ENCODE measurements at places on chromosomes 2 and 18.

DNA sequence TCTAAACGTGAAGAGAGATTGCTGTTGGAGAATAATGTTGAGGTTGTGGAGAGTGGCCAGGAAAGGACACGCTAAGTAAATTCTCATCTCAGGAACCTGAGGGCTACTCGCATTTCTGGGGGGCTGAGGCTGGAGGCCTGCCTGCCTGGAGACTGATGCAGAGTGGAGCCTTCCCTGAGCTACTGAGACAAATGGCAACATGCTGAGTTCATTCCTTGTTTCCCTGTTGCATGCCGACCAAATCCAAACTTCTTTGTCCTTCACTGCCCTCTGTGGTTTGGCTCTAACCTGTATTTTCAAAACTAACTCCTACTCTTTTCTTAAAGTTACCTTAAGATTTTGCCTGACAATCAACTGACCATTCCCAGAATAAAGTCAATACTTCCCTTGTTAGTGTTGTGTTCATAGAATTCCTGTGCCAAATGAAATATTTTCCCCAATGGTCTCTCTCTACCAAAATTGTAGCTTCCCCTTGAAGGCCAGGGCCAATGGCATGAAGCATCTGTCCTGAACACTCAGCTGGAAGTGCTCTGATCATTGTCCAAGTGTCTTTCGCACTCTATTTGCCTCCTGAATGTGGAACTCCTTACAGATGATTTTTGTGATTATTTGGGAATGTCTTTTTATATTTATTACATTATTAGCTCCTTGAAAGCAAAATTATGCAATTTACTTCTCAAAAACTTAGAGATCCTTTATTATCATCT is 1085.6 kb downstream of the SOCS6 start:
- DNase-seq: no peak

- no peak for DNase-seq
Observed at GRCh38 chr2:60954139-60954538, 63.4 kb upstream of the PEX13 start.

DNA sequence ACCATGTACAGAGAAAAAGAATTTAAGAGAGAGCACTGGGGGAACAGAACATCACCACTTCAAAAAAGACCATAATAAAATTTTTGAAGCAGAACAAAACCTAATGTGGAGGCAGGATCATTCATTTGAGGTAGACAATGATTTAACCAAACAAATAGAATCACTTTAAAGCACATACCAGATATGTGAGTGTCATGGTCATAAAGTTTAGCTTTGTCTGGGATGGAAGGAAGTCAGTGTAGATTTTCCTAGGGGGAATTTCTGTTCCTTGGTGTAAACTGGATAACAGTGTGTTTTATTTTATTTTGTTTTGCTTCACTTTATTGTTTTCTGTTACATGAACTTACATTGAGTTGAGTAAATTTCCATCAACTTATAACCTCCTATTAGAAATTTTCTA is 120.8 kb downstream of the CRIM1 start:
- no peak for DNase-seq

- peak; percentile 87 for DNase-seq
Observed at GRCh38 chr2:61470965-61471904, at the start of gene USP34. TSS of gene USP34 (minus strand) at chr2:61471087. CDS start at chr2:61470692, 395 bp downstream.
